ENCODE measurements at places on chromosomes 4 and X.

DNA sequence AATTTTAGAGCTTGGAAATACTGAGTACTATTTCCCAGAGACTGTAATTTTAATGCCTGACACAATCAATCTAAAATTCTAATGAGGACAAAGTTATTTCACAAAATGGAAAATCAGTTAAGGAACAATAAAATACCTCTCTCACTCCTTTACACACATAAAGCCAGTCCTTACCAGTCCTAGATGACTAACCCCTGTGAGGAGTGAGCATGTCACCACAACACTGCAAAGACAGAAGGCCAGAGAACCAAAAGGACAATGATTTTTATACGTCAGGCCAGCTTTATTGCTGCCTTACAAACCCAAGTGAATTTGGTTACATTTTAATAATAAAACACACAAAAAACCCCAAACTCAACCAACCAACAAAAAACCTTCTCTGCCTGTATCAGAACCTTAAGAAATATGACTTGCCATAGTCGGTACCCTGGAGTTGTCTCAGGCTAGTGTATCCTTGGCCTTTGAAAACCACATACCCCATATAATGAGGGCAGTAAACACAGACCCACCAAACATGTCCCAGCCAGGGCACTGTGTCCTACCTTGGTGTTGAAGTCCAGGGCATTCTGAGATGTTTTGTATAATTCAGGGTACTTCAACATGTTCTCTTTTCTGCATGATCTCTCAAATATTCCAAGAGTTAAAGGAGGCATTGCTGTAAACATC is 57.6 kb downstream of the SHISA3 start:
- DNase-seq: no peak

- DNase-seq: no peak
Measured at GRCh38 chr4:163167333-163167626, 590 bp upstream of the NAF1 start.

- no peak for DNase-seq
Measured at GRCh38 chr4:129929052-129929451, 833.1 kb downstream of the C4orf33 start.

DNA sequence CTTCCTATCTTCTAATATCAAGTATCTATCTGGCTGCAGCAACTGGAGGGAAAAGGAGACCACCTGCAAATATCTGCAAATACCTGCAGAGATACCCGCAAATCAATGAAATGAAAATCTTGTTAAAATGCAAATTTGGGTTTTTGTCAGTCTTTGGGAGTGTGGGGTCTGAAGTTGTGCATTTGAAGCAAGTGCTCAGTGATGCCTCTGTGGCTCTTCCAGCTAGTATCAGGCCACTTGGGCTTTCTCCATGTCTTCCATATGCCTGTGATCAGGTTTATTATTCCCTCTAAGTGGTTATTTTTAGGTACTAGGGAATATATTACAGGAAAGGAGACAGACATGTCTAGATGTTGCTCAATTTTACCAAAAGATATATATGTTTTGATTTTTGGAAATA is 880.3 kb downstream of the ADGRL3 start:
- no peak for DNase-seq

GRCh38 chr4:121738780-121739535 is 26.0 kb downstream of the SMIM43 start:
- no peak for DNase-seq

- DNase-seq: no peak
Measured at GRCh38 chr4:83606460-83606859, 70.6 kb downstream of the GPAT3 start.

GRCh38 chr4:37533286-37534033 is 152.7 kb downstream of the RELL1 start:
- DNase-seq: no peak

- no peak for DNase-seq
Measured at GRCh38 chr4:99121008-99121407, 23.1 kb downstream of the ADH4 start.

DNA sequence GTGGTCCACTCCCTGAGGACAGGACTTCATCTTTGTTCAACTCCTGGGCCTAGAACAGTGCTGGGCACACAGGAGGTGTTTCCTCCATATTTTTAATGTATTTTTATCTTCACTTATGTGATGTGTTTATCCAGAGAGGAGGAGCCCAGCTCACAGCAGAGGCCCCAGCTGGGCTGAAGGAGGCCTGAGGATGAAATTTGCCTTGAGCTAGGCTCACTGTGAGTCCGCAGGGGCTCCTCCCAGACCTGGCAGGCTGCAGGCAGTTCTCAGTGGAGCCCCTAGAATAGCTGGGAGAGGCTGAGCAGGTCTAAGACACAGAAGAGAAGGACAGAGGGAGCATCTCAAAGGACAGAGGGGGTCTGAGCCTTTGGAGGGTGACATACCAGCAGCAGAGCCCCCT is 26.8 kb downstream of the C4orf50 start:
- no peak for DNase-seq

- no peak for DNase-seq
Measured at GRCh38 chr4:15958562-15958961, 4.4 kb downstream of the FGFBP2 start.

DNA sequence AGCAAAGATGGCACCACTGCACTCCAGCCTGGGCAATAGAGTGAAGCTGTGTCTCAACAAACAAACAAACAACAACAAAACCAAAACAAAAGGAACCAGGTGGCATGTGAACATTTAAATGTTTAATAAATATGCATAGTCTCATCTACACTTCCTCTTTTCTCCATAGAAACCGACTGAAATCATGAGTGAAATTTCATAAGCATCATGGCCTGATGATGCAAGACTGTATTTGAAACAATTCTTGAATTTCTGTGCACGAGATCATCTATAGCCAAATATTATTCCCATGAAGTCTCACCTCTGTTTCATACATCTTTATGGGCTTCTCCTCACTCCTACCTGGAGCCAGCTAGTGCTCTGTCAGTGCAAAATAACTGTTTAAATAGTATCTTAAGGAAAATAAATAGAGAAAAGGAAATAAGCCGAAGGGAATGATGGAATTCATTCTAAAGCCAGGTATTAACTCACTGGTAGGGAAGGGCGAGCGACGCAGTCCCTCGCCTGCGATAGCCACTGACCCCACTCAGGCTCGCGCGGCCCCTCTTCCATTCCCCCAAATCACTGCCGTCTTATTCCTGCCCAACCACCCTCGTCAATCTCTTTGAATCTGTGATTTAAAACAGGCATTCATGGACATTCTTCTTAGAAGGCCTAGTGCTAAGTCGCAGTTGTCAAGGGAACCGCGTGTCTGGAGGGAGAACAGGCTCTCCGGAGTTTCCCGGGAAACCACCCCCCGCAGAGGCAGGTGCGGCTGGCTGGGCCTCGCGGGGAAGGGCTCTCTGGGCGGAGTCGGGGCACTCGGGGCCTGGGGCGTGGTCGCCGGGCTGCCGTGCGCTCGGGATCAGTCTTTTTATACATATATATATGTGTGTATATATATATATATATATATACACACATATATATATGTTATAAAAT is 52.4 kb upstream of the TRIM2 start:
- peak; percentile 25 for DNase-seq

GRCh38 chr4:136651278-136651667 is 881.0 kb downstream of the PCDH18 start:
- DNase-seq: no peak

- no peak for DNase-seq
Measured at GRCh38 chr4:53714236-53715140, 123.2 kb upstream of the LNX1 start.

DNA sequence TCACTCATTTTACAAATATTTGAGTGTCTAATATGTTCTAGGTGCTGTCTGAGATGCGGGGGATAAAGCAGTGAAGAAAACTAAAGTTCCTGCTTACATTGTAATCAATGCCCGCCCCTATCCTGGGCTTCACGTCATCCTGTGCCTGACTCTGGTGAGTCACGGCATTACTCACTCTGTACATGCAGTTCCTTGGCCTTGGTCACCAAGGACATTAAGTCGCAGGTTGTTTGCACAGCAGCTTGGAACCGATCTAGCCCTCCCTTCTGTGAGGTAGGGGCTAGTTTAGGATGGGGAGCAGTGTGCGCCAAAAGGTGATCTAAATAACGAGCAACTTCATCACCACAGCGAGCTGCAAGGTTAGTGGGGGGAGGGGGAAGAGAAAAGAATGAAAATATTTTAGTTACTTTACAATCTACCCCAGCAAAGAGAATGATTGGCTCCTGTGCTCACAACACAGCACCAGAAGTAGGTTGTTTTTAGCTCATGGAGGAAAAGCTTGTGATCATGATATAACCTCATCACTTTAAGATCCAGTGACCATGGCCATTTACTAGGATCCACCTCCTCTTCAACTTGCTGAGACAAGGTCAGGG is 48.0 kb upstream of the HDAC8 start:
- DNase-seq: peak; percentile 36

- DNase-seq: peak; percentile 84
Measured at GRCh38 chrX:106611679-106612392, at the start of gene RADX. Gene RADX, plus strand, starts transcription at chrX:106611978. Its CDS starts 103 bp downstream, at chrX:106612081.

- DNase-seq: no peak
Measured at GRCh38 chr4:15961781-15962510, 1.0 kb downstream of the FGFBP2 start.

- DNase-seq: no peak
Measured at GRCh38 chr4:75498041-75498440, 16.2 kb downstream of the RCHY1 start.

DNA sequence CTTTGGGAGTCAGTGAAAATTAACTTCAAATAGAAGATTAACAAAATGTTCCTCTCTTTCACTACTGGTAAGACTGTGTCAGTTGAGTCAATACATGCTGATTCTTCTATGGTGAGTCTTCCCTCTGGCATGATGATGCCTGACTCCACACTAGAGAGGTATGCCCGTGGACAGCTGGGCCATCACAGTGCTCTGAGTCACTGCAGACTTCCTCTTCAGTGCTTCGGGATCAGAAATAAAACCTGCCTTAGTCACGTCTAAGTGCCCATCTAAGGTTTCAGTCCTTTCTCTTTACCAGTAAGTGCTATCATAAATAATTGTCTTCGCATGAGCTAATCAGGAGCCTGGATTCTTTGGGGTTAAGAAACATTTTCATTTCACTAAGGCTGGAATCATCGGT is 1.6 kb upstream of the ASB5 start:
- no peak for DNase-seq

DNA sequence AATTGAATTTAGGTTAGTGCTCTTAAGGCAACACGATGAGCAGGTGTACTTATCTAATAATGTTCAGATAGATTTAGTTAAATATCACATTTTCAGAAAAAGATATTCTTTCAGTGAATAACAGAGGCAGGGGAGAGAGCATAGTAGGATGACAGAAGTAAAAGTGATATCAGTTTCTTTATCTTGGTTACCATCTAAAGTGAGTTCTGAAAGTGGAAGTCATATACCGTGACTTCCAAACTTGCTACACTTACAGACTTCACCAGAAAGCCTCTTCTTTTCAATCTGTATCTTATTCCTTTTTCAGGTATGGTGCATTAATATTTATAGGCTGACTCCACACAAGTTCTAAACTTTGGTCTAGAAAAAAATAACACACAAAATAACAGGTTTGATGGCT is 124.9 kb downstream of the POU4F2 start:
- no peak for DNase-seq

DNA sequence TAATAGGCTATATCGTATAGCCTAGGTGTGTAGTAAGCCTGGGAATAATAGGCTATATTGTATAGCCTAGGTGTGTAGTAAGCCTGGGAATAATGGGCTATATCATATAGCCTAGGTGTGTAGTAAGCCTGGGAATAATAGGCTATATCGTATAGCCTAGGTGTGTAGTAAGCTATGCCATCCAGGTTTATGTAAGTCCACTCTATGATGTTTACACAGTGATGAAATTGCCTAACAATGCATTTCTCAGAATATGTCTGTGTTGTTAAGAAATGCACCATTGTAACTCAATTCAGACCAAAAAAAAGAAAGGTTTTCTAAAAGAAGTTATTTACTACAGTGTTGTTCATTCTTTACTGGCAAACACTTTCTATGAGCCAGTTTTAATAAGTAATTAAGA is 1387.2 kb downstream of the STIM2 start:
- no peak for DNase-seq

DNA sequence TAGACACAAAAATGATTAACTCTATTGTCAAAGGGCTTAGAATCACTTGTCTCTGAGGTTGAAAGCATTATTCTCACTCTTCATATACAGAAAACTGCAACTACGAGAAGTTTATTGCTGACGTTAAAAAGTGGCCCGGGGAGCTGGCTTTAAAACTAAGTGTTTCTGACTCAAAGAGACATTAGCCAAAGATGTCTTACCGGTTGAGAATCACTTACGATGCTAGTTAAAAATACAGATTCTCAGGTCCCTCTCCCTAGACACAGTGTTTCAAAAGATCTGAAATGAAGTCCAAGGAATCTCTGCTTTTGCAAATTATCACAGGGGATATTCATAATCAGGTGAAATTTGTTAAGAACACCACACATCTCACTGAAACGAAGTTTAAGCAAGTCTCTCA is 1.2 kb downstream of the GNPDA2 start:
- no peak for DNase-seq

DNA sequence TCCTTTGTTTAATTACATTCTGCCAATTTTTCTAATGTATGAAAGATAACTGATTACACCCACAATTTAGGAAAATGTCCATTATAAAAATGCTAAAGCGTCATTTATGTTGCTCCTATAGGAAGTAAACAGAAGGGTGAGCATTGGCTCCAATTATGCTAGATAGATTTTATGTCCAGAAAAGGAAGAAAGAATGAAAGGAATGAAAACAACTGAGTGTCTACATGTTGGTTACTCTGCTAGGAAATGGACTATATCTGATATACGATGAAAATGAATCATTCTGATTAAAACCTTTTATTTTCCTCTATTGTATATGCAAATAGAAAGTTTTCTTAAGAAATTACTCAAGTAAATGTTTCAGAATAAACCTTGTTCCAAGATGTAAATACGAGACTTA is 1.6 kb downstream of the ENAM start:
- DNase-seq: no peak

- DNase-seq: no peak
Measured at GRCh38 chr4:38099020-38099600, 138.9 kb downstream of the PTTG2 start.

DNA sequence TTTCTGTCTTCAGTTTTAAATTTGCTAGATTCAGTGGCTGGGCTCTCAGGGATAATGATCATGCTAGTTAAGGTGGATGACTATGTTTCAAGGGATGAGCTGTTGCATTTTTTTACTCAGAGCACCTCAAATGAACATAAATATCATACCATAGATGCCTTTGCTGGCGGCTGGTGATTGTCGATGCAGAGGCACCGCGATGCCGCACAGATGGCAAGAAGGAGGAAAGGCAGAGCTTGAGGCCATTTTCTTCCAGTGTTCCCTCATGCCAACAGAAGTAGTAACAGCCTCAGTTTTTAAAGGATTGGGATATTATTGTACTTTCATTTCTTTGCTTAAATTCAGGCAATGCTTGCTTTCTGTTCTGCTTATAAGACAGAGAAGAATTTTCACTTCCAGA is 654.7 kb upstream of the IGFBP7 start:
- DNase-seq: no peak

DNA sequence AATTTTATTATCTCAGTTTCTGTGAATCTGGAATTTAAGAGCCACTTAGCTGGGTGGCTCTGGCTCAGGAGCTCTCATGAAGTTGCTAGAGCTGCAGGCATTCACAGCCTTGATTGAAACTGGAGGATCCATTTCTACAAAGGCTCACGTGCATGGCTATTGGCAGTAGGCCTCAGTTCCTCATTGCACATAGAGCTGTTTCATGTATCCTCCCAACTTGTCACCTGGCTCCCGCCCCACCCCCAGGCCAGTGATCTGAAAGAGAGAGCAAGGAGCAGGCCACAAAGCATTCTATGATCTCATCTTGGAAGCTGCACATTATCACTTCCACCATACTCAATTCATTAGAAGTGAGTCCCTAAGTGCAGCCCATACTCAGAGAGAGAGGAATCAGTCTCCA is 18.5 kb upstream of the AP1AR start:
- no peak for DNase-seq

Data from activated CD4-positive, alpha-beta T cell treated with anti-CD3 and anti-CD28 coated beads, Interleukin-2, amount 50 U/mL, for 48 hours (primary cell).